ENCODE measurements at places on chromosomes 2 and 18. TPM values are rescaled to one million over a fixed set of nuclear protein-coding genes. Genes with fewer than 3 reads are reported as not detected.

Gene KIF5C
- 0.47 TPM for total RNA-seq

Gene SLC14A1
- total RNA-seq = 21.8 TPM

Gene EFHD1
- total RNA-seq = 7.7 TPM

Gene FN1
- 1,248 TPM for total RNA-seq

Gene CYS1
- total RNA-seq = 2.6 TPM

Gene GLI2
- 3.3 TPM for total RNA-seq

Gene AQP12B
- not detected for total RNA-seq

Gene SF3B6
- total RNA-seq = 65.5 TPM

- H3K27ac ChIP-seq = no peak overlapping the region
- H3K4me1 ChIP-seq = no peaks in the 10 kb centered on the region
- no peak for DNase-seq
- no peaks in the 10 kb centered on the region for H3K36me3 ChIP-seq
These were observed 99.3 kb upstream of the LRATD1 start for GRCh38 chr2:14533131-14533757.

GRCh38 chr2:201411421-201411820 is 39.8 kb downstream of the TRAK2 start:
- H3K27me3 ChIP-seq = no peaks in the 10 kb centered on the region
- H3K36me3 ChIP-seq = no peaks in the 10 kb centered on the region

GRCh38 chr2:109148991-109149645 is 20.1 kb downstream of the SH3RF3 start:
- H3K27me3 ChIP-seq = no peaks in the 10 kb centered on the region
- H3K4me3 ChIP-seq = no peak overlapping the region
- H3K27ac ChIP-seq = no peak overlapping the region
- no peak for DNase-seq

- no peak overlapping the region for H3K4me3 ChIP-seq
- no peaks in the 10 kb centered on the region for H3K27me3 ChIP-seq
- H3K27ac ChIP-seq = peak overlapping the region; percentile 77
- peaks cover 64% of the 10 kb centered on the region for H3K4me1 ChIP-seq
These were observed 69.1 kb downstream of the MCFD2 start for GRCh38 chr2:46846536-46846935.

- no peak overlapping the region for H3K4me3 ChIP-seq
- no peaks in the 10 kb centered on the region for H3K27me3 ChIP-seq
- no peak overlapping the region for H3K27ac ChIP-seq
- H3K4me1 ChIP-seq = peaks cover 9% of the 10 kb centered on the region
- DNase-seq = no peak
- H3K36me3 ChIP-seq = no peaks in the 10 kb centered on the region
These were observed 13.8 kb downstream of the CYP26B1 start for GRCh38 chr2:72133721-72134407.

GRCh38 chr2:217756375-217757107 is 246.3 kb downstream of the TNS1 start:
- no peak overlapping the region for H3K27ac ChIP-seq
- no peak overlapping the region for H3K4me3 ChIP-seq
- no peaks in the 10 kb centered on the region for H3K27me3 ChIP-seq
- no peaks in the 10 kb centered on the region for H3K36me3 ChIP-seq
- peak; percentile 76 for DNase-seq

GRCh38 chr2:8761529-8762164 is 75.8 kb downstream of the KIDINS220 start:
- no peak overlapping the region for H3K4me3 ChIP-seq
- no peak for DNase-seq
- H3K27ac ChIP-seq = no peak overlapping the region
- peaks cover 27% of the 10 kb centered on the region for H3K36me3 ChIP-seq
- no peaks in the 10 kb centered on the region for H3K4me1 ChIP-seq

DNA sequence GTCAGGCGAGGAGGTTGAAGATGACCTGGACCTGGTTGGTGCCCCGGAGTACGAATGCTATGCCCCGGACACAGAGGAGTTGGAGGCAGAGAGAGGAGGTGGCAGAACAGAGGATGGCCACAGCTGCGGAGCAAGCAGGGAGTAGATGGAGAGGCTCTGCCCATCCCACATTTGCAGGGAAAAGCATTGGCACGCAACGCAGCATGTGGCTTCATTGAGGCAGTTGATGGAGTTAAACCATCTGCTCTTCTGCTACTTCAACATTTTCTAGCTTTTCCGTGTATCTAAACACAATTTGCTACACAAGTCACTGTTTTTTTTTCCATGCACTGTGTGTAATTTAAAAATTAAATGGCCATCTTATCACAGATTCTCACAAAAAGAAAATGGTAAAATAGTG is 11.8 kb downstream of the RBFA start:
- H3K4me3 ChIP-seq = no peak overlapping the region
- no peaks in the 10 kb centered on the region for H3K4me1 ChIP-seq
- H3K27ac ChIP-seq = no peak overlapping the region

DNA sequence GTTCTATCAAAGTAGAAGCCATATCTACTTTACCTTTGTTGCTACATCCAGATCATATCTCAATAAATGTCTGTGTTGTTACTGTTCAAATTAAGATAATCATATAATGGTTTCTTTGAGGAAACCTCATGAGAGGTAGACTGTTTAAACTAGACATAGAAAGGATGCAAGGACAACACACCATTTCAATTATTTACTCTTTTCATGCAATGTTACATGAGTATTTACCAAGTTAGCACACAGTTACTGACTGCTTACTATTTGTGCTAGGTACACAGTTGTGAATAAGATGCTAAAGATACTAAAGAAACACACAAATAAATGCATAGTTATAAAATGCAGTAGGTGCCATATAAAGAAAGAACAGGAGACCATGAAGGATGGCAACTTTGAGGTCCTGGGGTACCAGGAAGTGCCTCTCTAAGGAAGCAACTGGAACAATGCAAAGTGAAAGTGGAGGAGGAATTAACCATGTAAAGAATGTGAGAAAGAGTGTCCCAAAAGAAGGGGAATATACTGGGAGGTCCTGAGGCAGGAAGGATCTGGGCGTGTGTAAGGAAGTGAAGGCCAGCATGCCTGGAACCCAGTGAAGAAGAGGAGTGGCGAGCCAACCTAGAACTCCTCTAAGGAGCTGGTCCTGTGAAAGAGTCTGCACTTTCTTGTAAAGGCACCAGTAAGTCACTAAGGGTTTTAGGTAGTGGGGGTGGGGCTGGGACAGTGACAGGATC is 39.4 kb downstream of the RBMS1 start:
- H3K27ac ChIP-seq = peak overlapping the region; percentile 1
- no peak overlapping the region for H3K4me3 ChIP-seq
- peaks cover 67% of the 10 kb centered on the region for H3K4me1 ChIP-seq
- H3K36me3 ChIP-seq = no peaks in the 10 kb centered on the region
- H3K27me3 ChIP-seq = no peaks in the 10 kb centered on the region

- H3K4me1 ChIP-seq = peaks cover 26% of the 10 kb centered on the region
- DNase-seq = no peak
These were observed 430 bp downstream of the BIN1 start for GRCh38 chr2:127106457-127106990.

GRCh38 chr18:42636309-42636708 is 479.2 kb downstream of the RIT2 start:
- H3K27ac ChIP-seq = no peak overlapping the region
- H3K4me3 ChIP-seq = no peak overlapping the region
- H3K27me3 ChIP-seq = no peaks in the 10 kb centered on the region
- H3K36me3 ChIP-seq = no peaks in the 10 kb centered on the region

DNA sequence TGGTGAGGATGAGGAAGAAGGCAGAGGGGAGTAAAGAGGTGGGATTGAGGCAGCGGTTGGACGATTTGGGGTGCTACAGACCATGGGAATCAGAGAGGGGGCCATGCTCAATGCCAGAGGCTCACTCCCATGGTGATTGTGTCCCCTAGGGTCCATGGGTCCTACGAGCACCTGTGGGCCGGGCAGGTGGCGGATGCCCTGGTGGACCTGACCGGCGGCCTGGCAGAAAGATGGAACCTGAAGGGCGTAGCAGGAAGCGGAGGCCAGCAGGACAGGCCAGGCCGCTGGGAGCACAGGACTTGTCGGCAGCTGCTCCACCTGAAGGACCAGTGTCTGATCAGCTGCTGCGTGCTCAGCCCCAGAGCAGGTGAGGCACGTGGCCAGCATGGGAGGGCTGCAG is 5.2 kb downstream of the CAPN10 start:
- no peaks in the 10 kb centered on the region for H3K27me3 ChIP-seq
- peak; percentile 39 for DNase-seq
- peaks cover 15% of the 10 kb centered on the region for H3K4me1 ChIP-seq
- H3K4me3 ChIP-seq = no peak overlapping the region
- no peak overlapping the region for H3K27ac ChIP-seq

GRCh38 chr2:216327447-216327935 is 44.8 kb downstream of the MARCHF4 start:
- H3K36me3 ChIP-seq = no peaks in the 10 kb centered on the region
- no peak overlapping the region for H3K27ac ChIP-seq
- H3K4me3 ChIP-seq = no peak overlapping the region
- DNase-seq = no peak

DNA sequence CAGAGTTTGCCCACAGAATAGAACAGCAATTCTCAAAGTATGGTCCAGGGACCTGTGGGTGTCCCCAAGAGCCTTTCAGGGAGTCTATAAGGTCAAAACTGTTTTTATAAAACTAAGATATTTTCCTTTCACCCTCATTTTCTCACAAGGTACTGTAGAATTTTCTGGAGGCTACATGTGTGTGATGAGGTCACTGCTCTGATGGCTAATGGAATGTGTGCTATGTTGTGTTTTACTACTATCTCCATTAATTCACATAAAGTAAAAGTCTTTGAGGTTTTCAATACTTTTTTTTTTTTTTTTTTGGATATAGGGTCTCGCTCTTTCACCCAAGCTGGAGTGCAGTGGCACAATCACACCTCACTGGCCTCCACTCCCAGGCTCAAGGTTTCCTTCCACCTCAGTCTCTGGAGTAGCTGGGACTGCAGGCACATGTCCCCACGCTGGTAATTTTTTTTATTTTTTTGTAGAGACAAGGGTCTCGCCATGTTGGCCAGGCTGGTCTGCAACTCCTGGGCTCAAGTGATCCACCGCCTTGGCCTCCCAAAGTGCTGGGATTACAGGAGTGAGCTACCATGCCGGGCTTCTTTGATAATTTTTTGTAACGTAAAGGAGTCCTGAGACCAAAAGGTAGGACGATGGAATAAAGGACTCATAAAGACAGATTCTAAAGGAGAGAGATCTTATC is 1.8 kb downstream of the TRABD2A start:
- H3K36me3 ChIP-seq = no peaks in the 10 kb centered on the region
- peaks cover 18% of the 10 kb centered on the region for H3K27me3 ChIP-seq
- no peak overlapping the region for H3K27ac ChIP-seq
- H3K4me3 ChIP-seq = peak overlapping the region; percentile 64

DNA sequence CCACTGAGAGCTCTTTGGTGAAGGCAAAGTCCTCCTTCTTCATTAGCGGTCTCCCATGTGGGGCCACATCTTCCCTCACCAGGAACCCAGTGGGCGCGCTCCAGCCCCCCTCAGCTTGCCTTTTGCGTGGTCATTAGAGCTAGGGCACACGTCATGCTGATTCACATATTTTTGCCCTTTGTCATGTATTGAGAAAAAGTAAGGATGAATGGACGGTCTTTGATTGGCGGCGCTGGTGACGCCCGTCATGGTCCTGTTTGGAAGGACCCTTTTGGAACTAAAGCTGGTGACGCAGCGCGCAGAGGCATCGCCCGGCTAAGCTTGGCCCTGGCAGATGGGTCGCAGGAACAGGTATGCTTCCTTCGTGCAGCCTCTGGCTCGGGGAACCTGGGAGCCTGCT is 3.1 kb downstream of the SLC14A1 start:
- no peaks in the 10 kb centered on the region for H3K36me3 ChIP-seq
- no peak for DNase-seq
- no peak overlapping the region for H3K27ac ChIP-seq
- no peak overlapping the region for H3K4me3 ChIP-seq
- H3K4me1 ChIP-seq = no peaks in the 10 kb centered on the region

DNA sequence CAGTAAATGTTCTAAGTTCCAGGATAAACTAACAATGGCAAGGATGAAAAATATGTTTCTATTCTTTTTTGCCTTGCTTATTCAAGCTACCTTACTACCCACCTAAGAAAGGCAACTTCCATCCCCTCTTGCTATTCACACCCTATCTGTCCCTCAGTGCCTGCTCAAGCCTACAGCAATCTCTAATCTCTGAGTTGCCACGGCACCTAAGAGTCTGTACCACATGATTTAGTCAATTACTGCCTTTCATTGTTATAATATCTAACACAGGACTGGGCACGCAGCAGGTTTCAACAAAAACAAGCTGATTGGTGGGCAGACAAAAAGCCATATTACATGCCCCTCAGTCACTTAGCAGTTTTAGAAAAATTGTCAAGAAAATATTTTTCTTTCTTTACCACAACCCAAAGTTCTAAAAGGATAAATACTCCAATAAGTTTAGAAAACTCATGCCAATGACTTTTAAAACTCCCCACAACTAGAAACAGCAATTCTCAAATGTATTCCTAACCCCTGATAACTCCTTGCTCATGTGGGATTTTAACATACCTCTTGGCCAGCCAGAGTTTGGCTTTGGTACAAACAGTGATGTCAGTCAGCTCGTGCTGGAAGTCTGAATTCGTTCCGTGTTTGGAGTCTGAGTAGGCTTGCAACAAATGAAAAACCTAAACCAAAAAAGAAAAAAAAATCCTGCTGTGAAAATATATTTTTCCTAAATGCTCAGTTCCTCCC is 117.3 kb upstream of the ZFP36L2 start:
- no peaks in the 10 kb centered on the region for H3K36me3 ChIP-seq
- no peak overlapping the region for H3K4me3 ChIP-seq
- peak overlapping the region; percentile 9 for H3K27ac ChIP-seq

DNA sequence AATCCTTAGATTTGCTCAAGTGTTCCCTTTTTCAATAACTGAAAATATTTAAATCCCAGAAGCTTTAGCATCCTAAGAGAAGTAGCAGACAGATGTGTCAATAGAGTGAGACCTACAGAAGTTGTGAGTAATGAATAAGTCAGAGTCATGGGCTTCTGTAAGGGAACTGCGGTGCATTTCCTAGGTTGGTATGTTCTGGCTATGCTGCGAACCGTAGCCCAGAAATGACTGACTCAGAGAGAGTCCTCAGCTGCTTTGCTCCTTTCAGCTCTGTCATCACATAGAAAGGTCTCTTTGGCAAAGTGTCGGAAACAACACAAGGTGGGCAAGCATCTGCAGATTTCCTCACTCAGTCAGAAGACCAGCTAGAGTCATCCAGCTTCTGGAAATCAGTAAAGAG is 297.1 kb downstream of the ARHGAP15 start:
- H3K27me3 ChIP-seq = no peaks in the 10 kb centered on the region
- no peaks in the 10 kb centered on the region for H3K4me1 ChIP-seq
- H3K36me3 ChIP-seq = no peaks in the 10 kb centered on the region
- DNase-seq = no peak
